ENCODE measurements at places on chromosomes 2 and 18.
A peak's percentile ranks its signal among the peaks of the same experiment; 100 is the strongest.

DNA sequence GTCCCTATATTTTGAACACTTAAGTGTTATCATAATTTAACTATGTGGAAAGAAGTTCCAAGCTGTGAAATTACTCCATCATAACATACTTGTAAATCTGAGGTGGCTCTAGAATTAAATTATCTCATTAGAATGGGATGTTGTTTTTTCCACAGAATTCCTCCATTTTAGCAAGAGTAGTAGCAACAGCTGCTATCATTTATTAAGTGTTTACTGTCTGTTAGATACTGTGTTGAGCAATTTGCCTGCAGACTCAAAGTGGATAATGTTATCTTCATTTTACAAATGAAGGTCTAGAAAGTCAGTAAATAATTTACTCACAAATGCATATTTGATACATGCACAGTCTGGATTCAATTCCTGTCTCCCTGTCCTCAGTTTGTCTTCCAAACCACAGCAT is 504.8 kb upstream of the NRP2 start:
- no peak for DNase-seq

GRCh38 chr2:74831693-74832530 is 2.0 kb upstream of the HK2 start:
- DNase-seq: no peak

DNA sequence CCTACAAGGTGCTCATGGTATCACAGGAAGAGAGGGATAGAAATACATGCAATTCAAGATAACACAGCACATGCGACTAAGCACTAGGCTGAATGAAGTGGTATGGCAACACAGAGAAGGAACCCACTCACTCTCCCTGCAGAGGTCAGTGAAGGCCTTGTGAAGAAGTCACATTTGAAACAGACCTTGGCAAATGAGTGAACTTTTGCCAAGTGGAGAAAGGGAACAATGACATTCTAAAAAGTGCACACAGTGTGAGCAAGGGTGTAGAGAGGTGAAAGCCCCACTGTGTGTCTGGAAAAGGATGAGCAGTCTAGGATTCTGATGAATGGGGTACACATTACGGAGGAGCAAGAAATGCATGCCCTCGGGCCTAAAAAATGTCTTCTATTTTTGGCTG is 23.3 kb downstream of the KLF7 start:
- DNase-seq: peak; percentile 45

DNA sequence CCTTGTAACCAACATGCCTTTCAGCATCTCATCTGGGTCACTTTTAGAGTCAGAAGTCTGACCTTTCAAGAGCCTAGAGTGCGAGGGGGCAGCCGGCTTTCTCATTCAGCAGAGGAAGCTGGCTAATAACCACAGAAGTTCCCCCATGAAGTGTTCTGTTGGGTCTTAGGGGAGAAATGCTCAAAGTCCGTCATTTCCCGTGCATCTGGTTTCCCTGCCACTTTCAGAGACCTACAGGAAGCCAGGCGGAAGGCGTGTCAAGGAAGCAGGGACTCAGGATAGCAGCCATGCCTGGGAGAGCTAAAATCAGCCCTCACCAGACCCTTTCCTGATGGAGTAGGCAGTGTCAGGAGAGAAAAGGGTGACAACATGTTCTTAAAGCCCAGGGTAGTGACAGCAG is 301.8 kb upstream of the ID2 start:
- DNase-seq: no peak

GRCh38 chr18:46164920-46165319 is 60.7 kb downstream of the HAUS1 start:
- no peak for DNase-seq

DNA sequence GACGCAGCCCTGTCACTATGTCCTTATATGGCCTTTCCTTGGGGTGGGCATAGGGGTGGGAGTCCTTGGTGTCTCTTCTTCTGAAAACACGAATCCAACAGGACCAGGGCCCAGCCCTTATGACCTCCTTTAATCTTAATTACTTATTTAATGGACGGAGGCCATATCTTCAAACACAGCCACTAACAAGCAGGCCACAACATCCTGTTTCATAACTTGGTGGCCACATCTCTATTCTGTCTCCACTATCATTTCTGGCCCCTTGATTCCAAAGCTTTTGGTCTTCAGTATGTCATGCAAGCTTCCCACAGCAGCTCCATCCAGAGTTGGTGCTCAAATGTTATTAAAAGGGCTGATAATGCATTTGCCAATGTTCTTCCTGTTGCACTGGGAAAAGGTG is 287.3 kb upstream of the SMIM21 start:
- no peak for DNase-seq

DNA sequence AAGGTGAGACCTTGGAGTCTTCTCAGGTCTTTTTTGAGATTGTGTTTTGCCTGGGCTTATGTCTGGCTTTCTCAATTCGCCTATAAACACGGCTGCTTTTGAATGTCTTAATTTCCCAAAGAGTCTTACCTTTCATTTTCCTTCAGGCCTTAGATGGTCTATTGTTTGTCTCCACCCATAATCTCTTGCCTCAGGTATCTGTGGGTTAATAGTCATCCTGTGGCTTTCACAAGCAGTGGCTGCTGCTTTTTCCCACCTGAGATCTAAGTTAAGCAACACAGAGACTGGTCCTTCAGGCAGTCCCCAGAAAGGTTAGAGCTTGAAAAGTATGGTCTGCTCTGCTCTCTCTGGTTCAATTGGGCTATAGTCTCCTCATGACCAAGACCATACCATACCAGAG is 275.3 kb downstream of the INSIG2 start:
- no peak for DNase-seq

DNA sequence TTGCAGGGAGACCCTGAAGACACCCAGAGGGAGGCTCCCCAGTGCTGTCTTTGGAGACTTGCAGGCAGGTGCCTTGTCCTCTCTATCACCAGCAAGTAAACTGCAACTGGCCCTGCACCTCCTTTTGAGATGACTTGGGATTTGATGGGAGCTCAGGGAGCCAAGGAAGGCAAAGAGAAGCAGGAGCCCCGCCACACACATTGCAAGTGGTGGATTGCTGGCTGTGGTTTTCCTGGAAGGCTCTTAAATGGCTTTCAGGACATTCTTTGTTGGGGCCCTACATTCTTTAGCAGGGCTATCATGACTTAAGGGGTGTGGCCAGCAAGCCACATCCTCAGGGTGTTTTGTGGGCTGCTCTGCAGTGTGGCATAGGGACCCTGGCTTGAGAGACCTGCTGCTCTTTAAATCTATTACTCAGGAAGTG is 39.9 kb upstream of the CDC42EP3 start:
- DNase-seq: peak; percentile 43

DNA sequence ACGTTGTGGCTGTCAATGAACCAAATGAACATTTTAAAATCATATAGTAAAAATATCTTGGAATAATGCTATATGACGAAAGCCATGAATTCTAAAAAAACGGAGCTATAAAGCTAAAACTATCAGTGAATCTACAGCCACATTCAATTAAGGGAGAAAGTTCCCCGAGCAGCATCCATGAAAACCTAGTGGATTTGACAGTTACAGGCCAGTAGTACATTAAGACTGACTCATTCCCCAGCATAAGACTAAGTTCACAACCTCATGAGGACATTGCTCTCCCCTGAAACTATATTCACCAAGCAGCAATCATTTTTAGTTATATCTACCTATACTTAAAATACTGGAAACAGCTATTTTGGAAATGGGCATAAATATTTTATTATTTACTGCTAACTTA is 36.6 kb downstream of the KIDINS220 start:
- DNase-seq: no peak

GRCh38 chr2:118914721-118915453 is 27.1 kb upstream of the MARCO start:
- DNase-seq: no peak

- DNase-seq: no peak
Measured at GRCh38 chr2:59389240-59389639, 1148.1 kb upstream of the FANCL start.

Data from CD4-positive, alpha-beta T cell treated with Interleukin-4 for 4 hours (primary cell).